ENCODE measurements at places on chromosomes 2 and 18.
A peak's percentile ranks its signal among the peaks of the same experiment; 100 is the strongest.

GRCh38 chr2:200761266-200761665 lies 50.4 kb upstream of the BZW1 start:
- no peak for DNase-seq

GRCh38 chr2:231640641-231641111 lies 48.0 kb downstream of the TEX44 start:
- no peak for DNase-seq

DNA sequence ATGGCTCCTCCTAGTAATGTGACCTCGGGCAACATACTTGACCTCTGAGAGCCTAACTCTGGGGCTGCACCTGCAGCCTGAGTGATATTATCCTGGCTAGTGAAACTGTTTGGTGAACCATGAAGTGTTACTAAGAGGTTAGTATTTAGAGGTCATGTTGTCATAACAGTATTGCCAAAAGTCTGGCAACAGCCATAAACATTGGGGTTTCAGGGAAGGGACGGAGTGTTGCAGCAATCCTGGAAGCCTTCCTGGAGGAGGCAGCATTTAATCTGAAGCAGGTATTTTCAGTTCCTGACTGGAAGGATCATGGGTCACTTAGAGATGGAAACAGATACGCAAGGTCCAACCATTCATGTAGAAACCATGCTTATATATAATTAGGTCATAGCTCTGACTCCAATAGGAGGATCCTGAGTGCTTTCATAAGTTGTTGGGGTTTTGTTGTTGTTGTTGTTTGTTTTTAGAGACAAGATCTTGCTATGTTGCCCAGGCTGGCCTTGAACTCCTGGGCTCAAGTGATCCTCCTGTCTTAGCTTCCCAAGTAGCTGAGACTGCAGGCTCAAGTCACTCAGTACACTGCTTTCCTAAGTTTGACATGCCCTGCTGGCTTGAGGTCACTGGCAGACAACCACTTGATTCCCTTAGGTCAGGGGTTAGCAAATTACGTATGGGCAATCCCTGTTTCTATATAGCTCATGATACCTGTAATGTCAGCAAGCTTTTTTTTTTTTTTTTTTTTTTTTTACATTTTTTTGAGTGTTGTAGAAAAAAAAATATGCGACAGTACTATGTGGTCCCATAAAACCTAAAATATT lies 21.5 kb downstream of the GPR39 start:
- no peak for DNase-seq

GRCh38 chr2:221203125-221203524 lies 369.0 kb downstream of the EPHA4 start:
- DNase-seq, result no peak

GRCh38 chr2:38131676-38132075 lies 55.7 kb upstream of the CYP1B1 start:
- DNase-seq, result no peak

DNA sequence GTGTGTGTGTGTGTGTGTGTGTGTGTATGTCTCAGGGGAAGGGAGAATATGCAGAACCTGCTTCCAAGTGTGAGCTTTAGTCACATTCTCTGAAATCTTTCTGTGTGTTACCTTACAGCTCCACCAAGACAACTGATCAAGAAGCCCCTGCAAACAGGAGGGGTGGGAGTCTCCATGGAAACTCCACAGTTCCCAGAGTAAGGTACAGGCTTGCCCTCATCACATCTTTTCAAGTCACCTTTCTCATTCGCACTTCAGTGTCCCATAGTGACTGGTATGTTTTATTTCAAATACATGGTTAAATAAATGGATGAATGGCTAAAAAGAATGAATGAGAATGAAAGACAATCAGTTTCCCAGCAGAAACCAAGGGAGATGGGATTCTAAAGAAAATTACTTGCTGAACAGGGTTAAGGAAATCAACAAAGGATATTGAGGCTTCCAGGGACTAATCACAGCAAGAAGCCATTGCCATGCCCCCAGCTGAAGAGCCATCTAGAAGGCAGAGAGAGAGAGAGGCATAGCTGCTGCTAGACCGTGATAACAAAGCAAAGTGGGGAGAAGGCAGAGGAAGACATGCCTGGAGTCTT lies 987.2 kb upstream of the CELF4 start:
- DNase-seq, result no peak

GRCh38 chr2:167787021-167787420 lies 460.4 kb downstream of the STK39 start:
- no peak for DNase-seq

GRCh38 chr2:236959876-236960275 lies 125.8 kb upstream of the COPS8 start:
- DNase-seq, result no peak

GRCh38 chr2:5686536-5686935 lies 5.6 kb upstream of the SOX11 start:
- no peak for DNase-seq

- no peak for DNase-seq
Measured at GRCh38 chr2:211941216-211941747, 597.3 kb downstream of the ERBB4 start.

DNA sequence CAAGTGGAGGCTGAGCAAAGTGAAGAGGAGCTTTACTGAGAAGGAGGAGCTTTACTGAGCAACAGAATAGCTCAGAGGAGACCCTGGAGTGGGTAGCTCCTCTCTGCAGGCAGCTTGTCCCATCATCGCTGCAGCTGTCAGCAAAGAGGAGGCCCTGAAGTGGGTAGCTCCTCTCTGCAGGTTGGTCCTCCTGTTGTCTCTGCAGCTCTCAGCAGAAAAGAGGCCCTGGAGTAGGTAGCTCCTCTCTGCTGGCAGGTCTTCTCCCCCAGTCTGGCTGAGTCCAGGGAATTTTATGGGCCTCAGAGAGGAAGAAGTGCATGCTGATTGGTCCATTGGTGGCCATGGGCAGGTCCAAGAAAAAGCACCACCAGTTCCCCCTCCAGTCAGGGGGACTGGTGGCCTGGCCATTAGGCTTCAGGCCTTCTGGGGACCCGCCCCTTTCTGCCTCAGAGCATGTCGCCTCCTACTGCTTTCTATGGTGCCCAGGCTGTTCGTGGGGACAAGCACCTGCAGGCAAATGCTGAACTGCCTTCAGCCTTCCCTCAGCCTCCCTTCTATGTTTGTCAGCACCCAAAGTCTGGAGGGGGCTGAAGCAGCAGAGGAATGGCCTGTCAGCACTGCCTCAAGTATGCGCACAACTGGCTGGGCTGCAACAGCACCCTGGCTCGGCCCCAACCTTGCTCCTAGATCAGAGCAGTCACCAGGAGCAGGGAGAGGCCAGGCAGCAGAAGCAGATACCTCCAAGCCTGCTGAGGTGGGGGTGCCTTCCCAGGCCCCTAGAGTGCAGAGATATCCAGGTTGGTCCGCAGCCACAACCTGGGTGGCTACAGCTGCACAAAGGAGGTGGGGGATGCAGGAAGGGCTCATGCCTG lies 5.9 kb downstream of the ZSCAN30 start:
- peak; percentile 0 for DNase-seq

GRCh38 chr18:23964282-23965238 lies 50.0 kb upstream of the TTC39C start:
- no peak for DNase-seq

- peak; percentile 62 for DNase-seq
Measured at GRCh38 chr2:235500761-235501672, 7.2 kb downstream of the AGAP1 start.

DNA sequence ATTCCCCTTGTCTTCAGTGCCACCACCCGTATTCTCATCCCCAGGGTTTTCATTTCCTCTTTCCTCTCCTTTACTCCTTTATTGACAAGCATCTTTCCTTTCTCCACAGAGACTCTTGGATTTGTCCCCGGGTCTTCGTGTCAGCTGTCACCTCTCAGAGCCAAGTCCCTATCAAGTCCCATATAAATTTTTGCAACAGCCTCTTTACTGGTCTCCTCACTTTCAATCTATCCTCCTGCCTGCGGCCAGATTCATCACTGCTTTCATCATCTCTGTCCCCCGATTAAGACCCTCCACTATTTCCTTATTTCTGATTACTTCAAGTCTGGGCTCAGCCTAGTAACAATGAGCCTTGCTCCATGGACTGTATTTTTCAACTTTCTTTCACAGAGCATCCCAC lies 113.8 kb downstream of the CTAGE1 start:
- DNase-seq, result no peak

GRCh38 chr2:98911126-98911375 lies 25.0 kb downstream of the CRACDL start:
- no peak for DNase-seq

DNA sequence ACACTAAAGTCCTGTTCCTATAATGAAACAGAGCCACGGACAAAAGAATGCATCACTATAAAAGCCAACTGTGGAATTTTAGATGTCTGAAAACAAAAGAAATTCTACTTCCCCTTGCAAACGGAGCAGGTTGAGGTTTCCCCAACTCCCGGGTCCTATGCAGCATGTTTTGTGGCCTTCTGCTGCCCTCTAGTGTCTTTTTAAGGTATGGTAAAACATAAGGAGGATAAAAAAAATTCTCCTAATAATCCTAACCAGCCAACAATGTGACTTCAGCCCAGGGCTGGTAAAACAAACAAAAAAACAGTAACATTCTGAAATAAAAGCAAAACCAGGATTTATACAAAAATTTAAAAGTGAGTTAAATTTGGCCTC lies 539.5 kb downstream of the NRXN1 start:
- DNase-seq, result peak; percentile 70

DNA sequence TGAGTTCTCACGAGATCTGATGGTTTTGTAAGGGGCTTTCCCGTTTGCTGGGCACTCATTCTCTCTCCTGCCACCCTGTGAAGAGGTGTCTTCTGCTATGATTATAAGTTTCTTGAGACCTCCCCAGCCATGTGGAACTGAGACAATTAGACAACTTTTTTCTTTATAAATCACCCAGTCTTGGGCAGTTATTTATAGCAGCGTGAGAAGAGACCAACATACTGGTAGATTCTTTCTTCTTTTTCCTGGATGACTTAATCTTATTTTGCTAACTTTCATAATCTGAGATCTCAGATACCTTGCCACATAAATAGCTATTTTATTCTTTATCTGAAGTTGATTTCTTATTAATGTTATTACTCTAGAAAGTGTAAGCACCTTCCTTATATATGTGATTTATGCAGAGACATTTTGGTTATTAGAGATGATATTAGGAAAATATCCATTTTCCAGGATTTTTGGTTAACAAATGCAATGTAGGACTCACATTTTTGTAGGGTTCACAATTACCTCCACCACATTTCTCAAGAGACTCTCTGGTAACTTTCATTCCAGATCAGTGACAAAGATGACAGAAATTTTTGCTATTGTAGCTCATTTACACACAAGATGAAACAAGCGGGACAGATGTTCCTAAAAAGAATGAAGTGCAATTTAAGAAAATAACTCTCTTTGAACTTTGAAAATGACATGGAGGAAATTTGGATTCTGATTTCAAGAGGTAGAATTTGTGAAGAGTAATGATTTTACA lies 97.9 kb upstream of the RND3 start:
- DNase-seq, result no peak

DNA sequence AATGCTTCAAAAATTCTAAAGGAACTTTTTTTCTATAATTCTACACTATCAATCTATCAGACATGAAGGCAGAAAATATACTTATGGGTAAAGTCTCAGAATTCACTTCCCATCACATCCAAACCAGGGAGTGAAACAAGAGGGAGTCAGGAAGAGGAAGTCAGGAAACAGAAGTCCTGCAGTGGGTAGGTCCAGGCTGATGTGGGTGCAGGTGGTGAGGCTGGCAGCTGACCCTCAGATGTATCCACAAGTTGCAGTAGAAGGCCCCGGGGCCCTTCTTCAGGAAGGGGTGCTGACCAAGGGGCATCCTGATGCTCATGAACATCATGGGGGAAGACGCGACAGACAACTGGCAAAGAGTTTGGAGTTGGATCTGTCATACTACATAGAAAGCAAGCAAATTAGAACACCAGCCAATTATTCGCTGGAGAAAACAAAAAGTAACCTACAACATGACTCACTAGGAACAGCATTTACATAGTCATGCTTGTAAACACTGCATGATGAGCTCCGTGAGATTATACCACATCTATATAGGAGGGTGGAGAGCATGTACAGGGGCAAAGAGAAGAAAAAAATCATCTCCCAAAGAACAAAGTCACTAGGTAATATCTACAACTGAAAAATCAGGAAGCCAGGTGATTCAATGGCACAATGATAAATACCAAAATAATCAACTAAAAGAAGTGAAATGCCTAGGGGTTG lies 4.2 kb downstream of the UXS1 start:
- peak; percentile 47 for DNase-seq

DNA sequence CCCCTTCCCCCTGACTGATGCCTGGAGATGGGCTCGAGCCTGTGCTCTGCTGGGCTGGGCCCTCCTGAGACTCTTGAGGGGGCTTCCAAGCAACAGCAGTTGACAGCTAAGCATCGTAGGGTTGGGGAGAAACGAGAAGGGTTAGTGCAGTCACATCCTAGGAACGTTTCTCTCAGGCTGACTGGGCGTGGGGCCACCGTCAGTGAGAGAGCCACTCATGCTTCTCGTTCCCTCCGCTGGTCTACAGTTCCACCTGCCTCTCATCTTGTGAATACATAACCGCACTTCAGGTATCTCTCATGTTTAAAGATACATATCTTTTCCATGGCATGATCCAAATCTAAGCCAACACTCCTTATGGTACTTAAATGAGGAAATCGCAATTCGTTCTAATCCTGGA lies 66.4 kb downstream of the TRAPPC12 start:
- DNase-seq, result no peak

DNA sequence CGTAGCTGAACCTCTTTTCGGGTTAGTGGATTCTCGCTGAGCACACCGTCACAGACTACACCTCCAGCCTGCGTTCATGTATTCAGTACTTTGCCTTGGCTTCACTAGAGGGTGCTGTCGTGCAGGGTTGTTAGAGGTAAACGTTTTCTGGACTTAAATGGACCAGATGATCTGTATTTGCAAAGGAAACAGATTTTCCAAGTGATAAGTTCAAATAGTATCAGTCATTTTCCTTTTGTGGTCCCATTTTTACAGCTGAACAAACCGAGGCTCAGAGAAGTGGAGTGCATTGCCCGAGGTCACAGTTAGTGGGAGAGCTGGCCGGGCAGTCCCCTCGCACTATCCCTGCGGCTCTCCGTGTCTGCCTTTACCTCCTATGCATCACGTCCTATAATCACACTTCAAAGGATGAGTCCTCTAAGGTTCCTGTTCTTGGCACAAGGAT lies 125.9 kb downstream of the MAP4K4 start:
- DNase-seq, result peak; percentile 89

DNA sequence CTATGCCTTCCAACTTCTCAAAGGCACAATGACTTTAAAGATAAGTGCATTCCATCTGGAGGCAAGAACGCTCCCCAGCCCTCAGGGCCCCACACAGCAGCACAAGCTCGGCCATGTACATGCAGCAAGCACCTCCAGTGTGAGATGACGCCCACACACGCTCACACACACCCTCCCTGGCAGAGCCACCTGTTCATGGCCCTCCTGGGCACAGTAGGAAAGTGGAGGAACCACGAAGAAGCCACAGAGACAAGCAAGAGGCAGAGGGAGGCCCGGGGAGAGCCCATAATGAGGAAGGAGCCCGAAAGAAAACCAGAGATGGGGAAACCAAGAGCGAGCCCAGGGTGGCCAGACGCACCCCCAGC lies 21.7 kb downstream of the BIN1 start:
- peak; percentile 33 for DNase-seq
